ENCODE measurements at places on chromosomes 12 and 14. TPM values are rescaled to one million over a fixed set of nuclear protein-coding genes. Genes with fewer than 3 reads are reported as not detected.

GRCh38 chr12:53065470-53065869, 13.7 kb downstream of the SPRYD3 start:
- DNase-seq: no peak
- H3K36me3 ChIP-seq: peaks cover 28% of the 10 kb centered on the region
- H3K4me3 ChIP-seq: no peak overlapping the region
- H3K4me1 ChIP-seq: peaks cover 8% of the 10 kb centered on the region

GRCh38 chr12:131383291-131383690, 327.6 kb upstream of the SFSWAP start:
- no peaks in the 10 kb centered on the region for H3K27me3 ChIP-seq
- H3K4me1 ChIP-seq: no peaks in the 10 kb centered on the region
- H3K36me3 ChIP-seq: no peaks in the 10 kb centered on the region

GRCh38 chr12:121668750-121669520, 519 bp downstream of the MORN3 start:
- peak overlapping the region; percentile 11 for H3K27ac ChIP-seq
- no peak overlapping the region for H3K4me3 ChIP-seq
- H3K4me1 ChIP-seq: peaks cover 43% of the 10 kb centered on the region

Gene AQP2
- not detected for total RNA-seq

DNA sequence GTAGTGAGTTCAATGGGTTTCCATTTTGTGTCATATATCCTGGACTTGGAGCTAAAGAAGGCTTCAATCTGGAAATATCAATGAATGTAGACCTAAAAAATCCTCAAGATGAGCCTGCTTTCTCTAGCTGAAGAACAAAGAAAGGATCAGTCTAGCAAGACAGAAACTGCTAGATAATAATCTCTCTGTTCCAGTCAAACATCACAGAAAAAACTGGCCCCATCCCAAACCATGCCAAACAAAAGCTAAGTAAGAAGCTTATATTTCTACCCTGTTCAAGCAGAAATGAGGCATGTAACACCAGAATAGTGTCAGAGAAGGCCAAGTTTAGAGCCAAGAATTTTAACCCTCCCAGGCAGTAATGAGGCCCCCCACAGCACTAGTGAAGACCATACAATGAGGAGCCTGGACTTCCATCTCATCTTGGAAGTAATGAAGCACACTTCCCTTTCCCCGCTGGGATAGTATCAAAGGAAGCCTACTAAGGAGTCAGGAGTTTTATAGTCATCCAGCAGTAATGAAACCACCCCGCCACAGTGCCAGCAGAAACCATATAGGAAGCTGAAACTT, 95.8 kb downstream of the NELL2 start:
- H3K4me3 ChIP-seq: no peak overlapping the region
- no peak for DNase-seq
- peaks cover 8% of the 10 kb centered on the region for H3K36me3 ChIP-seq
- no peaks in the 10 kb centered on the region for H3K27me3 ChIP-seq

- peak overlapping the region; percentile 11 for H3K4me3 ChIP-seq
- peaks cover 21% of the 10 kb centered on the region for H3K36me3 ChIP-seq
- no peak for DNase-seq
- H3K4me1 ChIP-seq: peaks cover 72% of the 10 kb centered on the region
- peaks cover 3% of the 10 kb centered on the region for H3K27me3 ChIP-seq
Measured at GRCh38 chr14:72521045-72521444, 372.9 kb downstream of the DPF3 start.

DNA sequence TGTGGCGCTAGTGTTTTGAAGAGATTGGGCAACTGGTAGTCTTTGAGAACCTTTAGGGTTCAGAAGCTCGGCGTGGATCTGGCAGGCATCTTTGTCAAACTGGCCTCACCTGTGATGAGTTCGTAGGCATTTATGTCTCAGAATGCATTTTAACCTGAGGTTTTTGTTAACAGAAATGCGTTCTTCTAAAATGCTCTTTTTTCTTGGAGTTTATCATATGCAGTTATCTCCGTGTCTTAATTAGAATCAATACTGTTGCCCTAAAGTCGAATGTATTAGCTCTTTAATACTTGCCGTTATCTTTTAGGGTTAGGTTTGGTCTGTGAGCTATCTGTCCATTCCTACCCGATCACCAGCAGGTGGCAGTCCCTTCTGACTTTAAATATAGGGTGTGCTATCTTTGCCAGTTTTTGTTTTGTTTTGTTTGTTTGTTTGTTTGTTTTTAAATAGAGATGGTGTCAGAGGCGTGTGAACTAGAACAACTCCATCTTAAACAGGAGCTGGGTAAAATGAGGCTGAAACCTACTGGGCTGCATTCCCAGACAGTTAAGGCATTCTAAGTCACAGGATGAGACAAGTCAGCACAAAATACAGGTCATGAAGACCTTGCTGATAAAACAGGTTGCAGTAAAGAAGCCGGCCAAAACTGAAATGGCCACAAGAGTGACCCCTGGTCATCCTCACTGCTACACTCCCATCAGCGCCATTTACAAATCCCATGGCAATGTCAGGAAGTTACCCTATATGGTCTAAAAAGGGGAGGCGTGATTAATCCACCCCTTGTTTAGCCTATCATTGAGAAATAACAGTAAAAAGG, 1.4 kb downstream of the ATF1 start:
- peaks cover 12% of the 10 kb centered on the region for H3K36me3 ChIP-seq
- H3K27ac ChIP-seq: peak overlapping the region; percentile 95
- H3K4me1 ChIP-seq: peaks cover 31% of the 10 kb centered on the region
- H3K27me3 ChIP-seq: no peaks in the 10 kb centered on the region

DNA sequence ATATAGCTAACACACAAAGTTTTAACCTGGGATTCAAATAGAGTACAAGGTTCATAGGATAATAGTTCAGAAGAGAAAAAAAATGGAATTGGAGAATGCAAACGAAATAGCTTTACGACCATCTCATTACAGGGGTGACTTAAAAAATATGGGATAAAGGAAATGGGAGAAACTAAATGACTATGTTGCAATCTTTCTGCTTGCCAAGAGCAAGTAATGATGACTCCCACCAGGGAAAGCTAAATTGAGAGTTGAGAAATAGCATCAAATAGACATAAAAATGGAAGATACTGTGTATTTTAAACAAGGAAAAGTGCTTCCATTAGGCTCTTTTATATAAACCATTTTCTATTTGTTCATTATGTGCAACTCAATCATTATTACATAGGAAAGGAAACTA, 155.7 kb upstream of the ATXN7L3B start:
- H3K27ac ChIP-seq: no peak overlapping the region
- no peaks in the 10 kb centered on the region for H3K27me3 ChIP-seq
- DNase-seq: no peak
- H3K4me3 ChIP-seq: no peak overlapping the region

- H3K27ac ChIP-seq: peak overlapping the region; percentile 97
- peaks cover 62% of the 10 kb centered on the region for H3K4me1 ChIP-seq
- peaks cover 64% of the 10 kb centered on the region for H3K36me3 ChIP-seq
- H3K4me3 ChIP-seq: peak overlapping the region; percentile 96
- H3K27me3 ChIP-seq: no peaks in the 10 kb centered on the region
- no peak for DNase-seq
Measured at GRCh38 chr12:57475271-57476161, 4.2 kb downstream of the ARHGAP9 start.

DNA sequence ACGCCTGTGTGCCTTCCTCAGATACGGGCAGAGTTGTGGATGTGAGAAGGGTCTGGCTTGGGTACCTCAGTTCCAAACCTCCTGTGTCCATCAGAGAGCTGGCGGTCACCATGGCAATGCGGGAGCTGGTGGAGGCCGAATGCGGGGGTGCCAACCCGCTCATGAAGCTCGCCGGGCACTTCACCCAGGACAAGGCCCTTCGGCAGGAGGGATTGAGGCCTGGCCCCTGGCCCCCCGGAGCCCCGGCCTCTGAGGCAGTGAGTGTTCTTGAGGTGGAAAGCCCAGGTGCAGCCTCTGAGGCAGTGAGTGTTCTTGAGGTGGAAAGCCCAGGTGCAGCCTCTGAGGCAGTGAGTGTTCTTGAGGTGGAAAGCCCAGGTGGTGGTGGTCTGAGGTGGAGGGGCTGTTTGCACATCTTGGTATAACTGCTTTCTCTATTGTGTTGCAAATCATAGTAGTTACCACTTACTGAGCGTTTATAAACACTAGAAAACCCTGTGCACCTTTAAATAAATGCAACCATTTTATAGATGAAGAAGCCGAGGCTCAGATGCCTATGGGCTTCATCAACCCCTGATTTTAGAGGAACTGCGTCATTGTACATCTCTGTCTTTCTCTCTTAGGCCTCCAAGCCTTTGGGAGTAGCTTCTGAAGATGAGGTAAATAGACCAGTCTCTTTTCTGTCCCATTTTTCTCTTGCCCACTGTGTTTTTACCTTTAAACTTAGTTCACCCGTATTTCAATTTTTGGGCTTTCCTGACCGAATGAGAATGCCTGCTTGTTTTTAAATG, 976 bp downstream of the PEX5 start:
- peaks cover 27% of the 10 kb centered on the region for H3K36me3 ChIP-seq
- H3K4me3 ChIP-seq: peak overlapping the region; percentile 93
- peak overlapping the region; percentile 59 for H3K27ac ChIP-seq
- H3K4me1 ChIP-seq: peaks cover 24% of the 10 kb centered on the region

Gene FAIM2
- 0.54 TPM for total RNA-seq

Gene MDM2
- 233 TPM for total RNA-seq

Gene HPD
- not detected for total RNA-seq

DNA sequence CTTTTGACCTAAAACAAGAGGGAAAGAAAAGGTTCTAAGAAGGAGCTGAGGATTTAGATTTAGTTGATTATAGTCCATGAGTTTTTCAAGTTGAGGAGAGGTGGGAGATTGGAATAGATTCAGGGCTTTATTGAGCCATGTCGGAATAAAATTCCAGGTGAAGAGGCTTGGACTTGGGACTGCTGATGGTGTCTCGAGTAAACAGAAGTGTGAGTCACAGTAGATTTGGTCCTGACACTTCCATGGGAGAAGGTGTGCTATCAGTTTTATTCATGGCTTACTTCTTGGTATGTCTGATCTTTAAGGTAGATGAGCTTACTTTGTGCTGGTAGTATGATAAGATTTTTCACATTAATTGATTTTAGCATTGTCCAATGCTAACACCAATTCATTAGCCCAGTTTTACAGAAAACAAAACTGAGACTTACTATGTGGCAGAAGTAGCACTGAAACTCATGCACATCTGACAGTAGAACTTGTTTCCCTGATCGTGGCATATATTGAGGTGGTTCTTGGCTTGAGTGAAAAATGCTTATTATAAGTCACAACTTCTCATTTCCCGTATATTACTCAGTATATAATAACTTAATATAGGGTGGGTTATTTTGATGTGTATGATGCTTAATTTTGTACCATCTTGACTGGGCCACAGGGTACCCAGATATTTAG, 172.4 kb upstream of the IGF1 start:
- no peaks in the 10 kb centered on the region for H3K36me3 ChIP-seq
- no peaks in the 10 kb centered on the region for H3K27me3 ChIP-seq
- no peaks in the 10 kb centered on the region for H3K4me1 ChIP-seq
- H3K4me3 ChIP-seq: no peak overlapping the region

Gene PLA2G1B
- not detected for total RNA-seq
